Activated naive CD8-positive, alpha-beta T cell treated with anti-CD3 and anti-CD28 coated beads, Interleukin-2, amount 50 U/mL, for 16 hours (primary cell): ENCODE measurements at places on chromosomes 6 and 20.

DNA sequence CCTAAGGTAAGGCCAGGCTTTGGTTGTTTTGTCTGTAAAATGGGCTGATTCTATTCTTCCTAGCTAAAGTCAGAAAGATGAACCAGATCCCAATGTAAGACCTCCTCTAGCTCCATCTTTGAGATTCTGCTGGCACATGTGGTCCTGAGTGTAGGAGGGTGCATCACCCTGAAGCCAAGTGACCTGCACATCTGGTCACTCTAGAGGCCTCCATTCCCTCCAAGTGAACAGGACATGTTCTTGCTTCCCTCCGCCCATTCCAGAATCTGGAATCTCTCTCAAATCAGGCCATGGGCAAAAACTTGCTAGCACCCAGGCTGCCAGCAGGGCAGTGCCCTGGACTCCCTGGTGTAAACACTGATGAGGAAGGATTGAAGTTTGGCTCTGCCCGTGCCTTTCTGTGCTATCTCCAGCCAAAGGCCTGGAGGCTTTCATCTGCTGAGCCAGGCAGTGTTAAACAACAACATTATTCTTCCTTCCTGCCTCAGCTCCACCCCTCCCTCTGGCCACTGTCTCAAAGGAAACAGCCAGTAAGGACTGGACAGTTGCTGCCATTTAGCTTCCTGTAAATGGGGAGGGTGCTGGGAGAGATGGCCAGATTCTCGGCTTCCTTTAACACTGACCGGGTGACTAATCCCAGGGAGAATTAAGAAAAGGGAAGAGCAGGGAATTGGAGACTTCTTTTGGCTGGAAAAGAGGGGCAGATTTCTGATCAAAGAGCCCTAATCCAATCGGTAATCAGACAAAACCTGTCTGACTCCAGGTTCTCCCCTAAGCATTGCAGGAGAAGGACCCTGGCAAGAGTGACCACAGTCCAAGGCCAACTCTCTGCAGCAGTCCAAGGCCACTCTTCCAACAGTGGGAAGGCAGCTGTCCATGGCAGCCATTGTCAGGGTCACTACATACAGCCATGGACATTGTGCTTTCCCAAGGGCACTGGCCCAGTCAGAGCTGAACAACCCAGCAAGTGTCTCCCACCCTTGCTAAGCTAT, 19.5 kb upstream of the ADGRF1 start:
- no peak for DNase-seq

- no peak for DNase-seq
Observed at GRCh38 chr20:17794400-17794799, 94.6 kb downstream of the BANF2 start.

- no peak for DNase-seq
Observed at GRCh38 chr6:37477191-37477590, 22.5 kb downstream of the CCDC167 start.

GRCh38 chr20:56587307-56588041, 41.6 kb upstream of the TFAP2C start:
- DNase-seq: no peak

- no peak for DNase-seq
Observed at GRCh38 chr20:25313593-25313992, 65.7 kb downstream of the PYGB start.

DNA sequence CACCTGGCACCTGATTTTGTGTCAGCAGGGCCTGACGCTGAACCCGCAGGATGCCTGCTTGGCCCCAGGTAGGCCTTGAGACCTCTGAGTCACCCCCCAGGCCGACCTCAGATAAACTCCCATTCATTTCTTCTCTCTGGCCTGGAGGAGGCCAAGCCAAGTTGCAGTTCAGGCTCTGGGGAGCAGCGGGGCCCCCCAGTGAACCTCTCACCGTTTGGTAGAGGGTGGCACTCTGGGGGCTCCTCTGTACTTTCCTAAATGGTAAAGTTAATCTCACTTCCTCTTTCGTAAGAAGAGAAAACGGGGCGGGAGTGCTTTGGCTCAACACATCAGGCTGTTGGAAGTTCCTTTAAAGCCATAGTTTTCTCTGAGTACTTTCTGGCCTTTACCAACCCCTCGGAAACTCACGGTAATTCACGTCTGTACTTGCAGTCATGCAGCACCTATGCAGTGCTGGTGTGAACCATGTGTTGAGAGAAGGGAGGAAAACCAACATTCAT, 2.8 kb downstream of the SIRPA start:
- no peak for DNase-seq

DNA sequence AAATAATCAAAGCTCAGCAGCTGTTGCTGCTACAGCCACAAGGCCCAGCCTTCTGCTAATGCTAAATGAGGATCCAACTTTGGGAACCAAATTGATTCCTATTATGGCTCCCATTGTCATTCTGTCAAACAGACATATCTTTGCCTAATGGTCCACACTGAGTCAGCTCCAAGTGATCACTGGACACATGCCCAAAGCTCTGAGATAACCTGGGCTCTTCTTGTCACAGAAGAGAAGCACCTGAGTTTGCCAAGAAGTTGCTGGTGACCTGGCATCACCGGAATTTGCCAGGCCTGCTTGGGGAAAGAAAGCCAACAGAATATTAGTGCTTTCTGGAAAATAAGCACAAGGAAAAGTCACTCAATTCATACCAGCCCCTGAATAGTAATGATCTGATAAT, 5.8 kb downstream of the TNFRSF21 start:
- DNase-seq: no peak

DNA sequence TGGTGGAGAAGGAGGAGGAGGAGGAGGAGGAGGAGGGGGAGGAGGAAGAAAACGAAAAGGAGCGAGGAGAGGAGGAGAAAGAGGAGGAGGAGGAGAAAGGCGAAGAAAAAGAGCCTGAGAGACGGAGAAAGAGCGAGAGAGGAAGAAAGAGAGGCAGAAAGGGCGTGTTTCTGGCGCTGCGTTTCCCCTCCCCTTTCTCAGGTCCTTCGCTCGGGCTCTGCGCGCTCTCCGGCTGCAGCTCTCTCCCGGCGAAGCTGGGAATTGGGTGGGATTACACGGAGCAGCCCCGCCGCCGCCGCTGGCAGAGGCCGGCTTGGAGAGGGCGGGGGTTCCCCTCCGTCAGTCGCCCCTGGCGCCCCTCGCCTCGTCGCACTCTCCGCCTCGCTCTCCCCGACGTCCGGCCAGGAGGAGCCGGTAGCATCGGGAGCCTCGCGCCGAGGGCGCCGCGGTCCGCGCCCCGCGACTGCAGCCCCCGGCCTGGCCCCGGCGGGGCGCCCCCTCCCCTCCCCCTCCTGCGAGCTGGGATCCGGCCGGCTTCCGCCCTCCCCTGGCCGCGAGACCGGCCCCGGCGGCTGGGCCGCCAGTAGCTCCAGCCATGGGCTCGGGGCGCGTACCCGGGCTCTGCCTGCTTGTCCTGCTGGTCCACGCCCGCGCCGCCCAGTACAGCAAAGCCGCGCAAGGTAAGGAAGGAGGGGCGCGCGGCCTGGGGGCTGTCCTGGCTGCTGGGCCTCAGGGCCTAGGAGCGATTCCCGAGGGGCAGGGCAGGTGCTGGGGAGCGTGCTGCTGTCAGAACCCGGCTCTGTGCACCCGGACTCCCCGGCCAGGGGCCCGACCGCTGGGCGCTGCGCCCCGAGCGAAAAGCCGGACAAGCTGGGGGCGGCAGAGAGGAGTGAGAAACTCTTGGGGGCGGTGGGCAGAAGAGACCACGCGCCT, at the start of gene SCUBE3:
SCUBE3 (plus strand) TSS at position 133 of the 933 bp plus-strand sequence; CDS start at position 596, 463 bp downstream.
- DNase-seq: no peak

GRCh38 chr6:51336185-51336584, 517.5 kb downstream of the TFAP2B start:
- no peak for DNase-seq

GRCh38 chr20:39029364-39029763, 67.2 kb downstream of the DHX35 start:
- no peak for DNase-seq

DNA sequence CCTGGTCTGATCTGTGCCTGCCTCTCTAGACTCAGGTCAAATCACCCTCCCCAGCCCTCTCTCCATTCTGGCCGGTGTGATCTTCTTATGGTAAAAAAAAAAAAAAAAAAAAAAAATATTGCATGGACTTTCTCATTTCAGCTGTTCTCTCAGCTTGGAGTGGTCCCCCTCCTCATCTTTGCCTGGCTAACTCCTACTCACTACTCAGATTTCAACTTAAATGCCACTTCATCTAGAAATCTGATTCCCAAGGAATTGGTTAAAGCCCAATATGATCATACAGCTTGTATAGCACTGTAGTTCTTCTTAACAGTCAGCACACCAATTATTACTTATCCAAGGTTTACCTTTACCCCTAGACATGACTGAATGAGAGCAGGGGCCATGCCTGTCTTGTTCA, 105.9 kb upstream of the CARMIL1 start:
- no peak for DNase-seq

DNA sequence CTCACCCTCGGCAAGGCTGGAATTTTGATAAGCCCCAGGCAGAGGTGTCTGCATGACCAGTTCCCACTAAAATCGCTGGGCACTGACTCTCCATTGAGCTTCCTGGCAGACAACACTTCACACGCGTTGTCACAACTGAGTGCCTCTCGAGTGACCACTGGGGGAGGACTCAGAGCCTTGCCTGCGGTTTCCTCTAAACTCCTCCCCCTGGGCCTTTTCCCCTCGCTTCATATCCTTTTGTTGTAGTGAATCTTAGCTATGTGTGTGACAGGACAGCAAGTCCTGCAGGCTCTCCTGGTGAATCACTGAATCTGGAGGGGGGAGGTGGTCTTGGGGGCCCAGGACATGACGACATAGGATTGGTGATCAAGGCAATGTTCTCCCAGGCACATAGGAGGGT, 670.8 kb downstream of the PRKN start:
- no peak for DNase-seq

- no peak for DNase-seq
Observed at GRCh38 chr20:25459111-25459830, 51.8 kb downstream of the GINS1 start.

- DNase-seq: no peak
Observed at GRCh38 chr6:78523622-78524021, 343.7 kb upstream of the IRAK1BP1 start.

- DNase-seq: no peak
Observed at GRCh38 chr6:135254471-135254870, 73.4 kb downstream of the MYB start.

DNA sequence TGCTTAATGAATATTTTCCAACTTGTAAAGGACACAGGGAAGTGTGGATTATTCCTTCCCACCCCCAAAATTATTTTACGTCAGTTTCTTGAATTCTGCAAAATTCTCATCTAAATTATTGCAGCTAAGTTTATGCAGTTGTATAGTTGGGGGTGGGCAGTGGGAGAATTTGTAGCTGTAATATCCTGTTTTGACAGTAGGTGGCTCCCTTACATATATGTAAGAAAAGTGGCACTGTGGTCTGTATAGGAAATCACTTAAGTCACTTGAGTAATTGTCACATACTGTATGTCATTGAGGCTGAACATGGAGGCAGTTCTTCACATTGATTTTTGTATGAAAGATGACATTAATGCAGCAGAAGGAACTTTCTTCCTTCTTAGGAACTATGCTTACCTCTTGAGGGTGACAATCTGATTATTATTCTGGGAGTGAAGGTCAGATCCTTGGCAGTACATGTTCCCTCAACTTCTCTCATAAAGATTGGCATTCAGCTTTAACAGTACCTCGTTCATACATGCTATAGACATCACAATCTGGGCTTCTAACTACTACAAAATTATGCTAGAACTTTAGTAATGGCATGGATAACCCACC, 14.6 kb upstream of the CFAP206 start:
- DNase-seq: no peak

DNA sequence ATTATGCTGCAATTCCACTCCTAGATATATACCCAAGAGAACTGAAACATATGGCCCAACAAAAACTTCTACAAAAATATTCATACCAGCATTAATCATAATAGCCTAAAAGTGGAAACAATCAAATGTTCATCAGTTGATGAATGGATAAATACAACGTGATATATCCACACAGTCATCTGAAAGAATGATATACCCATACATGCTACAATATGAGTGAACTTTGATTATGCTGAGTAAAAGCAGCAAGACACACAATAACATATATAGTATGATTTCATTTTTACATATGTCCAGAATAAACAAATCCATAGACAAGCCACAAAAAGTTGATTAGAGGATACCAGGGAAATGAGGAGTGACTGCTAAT, 30.7 kb downstream of the CDK19 start:
- no peak for DNase-seq

GRCh38 chr6:71454056-71454455, 165.4 kb downstream of the OGFRL1 start:
- no peak for DNase-seq

GRCh38 chr6:153125032-153125431, 6.0 kb downstream of the RGS17 start:
- DNase-seq: no peak

GRCh38 chr6:137493218-137494038, 766 bp downstream of the OLIG3 start:
- DNase-seq: no peak

GRCh38 chr6:11575408-11576033, 38.0 kb downstream of the TMEM170B start:
- peak; percentile 18 for DNase-seq

DNA sequence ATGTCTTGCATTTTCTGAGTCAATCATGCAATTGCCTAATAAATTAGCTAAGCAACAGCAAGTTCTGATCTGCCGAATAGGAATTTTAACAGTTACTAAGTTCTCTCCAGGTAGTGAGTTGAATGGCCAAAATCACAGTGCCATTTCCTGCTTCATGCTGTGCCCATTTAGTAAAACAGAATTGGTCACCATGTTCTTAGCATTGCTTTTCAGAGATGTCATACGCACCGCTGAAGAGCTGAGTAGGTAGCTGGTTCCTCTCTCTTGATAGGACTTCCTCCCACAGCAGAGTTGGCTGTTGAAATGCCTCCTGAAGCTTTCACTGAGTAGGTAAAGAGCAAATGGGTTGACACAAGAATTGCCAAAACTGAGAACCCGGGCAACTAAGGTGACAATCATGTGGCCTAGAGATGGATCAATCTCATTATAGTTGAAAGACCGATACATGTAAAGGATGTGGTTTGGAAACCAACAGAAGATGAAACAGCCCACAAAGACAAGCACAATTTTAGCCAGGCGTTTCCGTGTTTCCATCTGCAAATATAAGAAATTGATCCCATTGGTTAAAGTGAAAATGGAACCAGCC, 57.1 kb upstream of the GJE1 start:
- no peak for DNase-seq

- no peak for DNase-seq
Observed at GRCh38 chr20:62333820-62334595, 31.2 kb downstream of the ADRM1 start.

- no peak for DNase-seq
Observed at GRCh38 chr6:10529231-10529801, 8.2 kb downstream of the GCNT2 start.

GRCh38 chr6:38168126-38168525, 348.6 kb downstream of the ZFAND3 start:
- no peak for DNase-seq
